Tongue (tissue), 3 donors: ENCODE measurements at places on chromosomes 1 and 21. TPM values are rescaled to one million over a fixed set of nuclear protein-coding genes. Genes with fewer than 3 reads are reported as not detected.

The LAX1 gene
- total RNA-seq: not detected

The NTMT2 gene
- not detected for total RNA-seq

The ZNF692 gene
- 34.9 TPM for total RNA-seq

The GABPA gene
- 49.5 TPM for total RNA-seq

The RGL1 gene
- 26.6 TPM for total RNA-seq

The CYP4A22 gene
- not detected for total RNA-seq

The MRPL39 gene
- total RNA-seq: 55.6 TPM

The TOMM40L gene
- 11.3 TPM for total RNA-seq

The FCN3 gene
- total RNA-seq: 0.82 TPM

The GCSAML gene
- 0.72 TPM for total RNA-seq

The IVL gene
- 7.7 TPM for total RNA-seq
